T-cell (primary cell): ENCODE measurements at places on chromosomes 13 and 19. TPM values are rescaled to one million over a fixed set of nuclear protein-coding genes. Genes with fewer than 3 reads are reported as not detected.

Gene FXYD1
- total RNA-seq, result 5.0 TPM

Gene RNF17
- not detected for total RNA-seq

Gene LGALS4
- total RNA-seq, result 3.8 TPM

Gene ELSPBP1
- total RNA-seq, result not detected

Gene RGCC
- total RNA-seq, result 151 TPM

Gene TPRX1
- not detected for total RNA-seq

Gene IL12RB1
- total RNA-seq, result 39.3 TPM

Gene FUT2
- total RNA-seq, result not detected

Gene CNMD
- not detected for total RNA-seq

Gene PCDH9
- 1.3 TPM for total RNA-seq

DNA sequence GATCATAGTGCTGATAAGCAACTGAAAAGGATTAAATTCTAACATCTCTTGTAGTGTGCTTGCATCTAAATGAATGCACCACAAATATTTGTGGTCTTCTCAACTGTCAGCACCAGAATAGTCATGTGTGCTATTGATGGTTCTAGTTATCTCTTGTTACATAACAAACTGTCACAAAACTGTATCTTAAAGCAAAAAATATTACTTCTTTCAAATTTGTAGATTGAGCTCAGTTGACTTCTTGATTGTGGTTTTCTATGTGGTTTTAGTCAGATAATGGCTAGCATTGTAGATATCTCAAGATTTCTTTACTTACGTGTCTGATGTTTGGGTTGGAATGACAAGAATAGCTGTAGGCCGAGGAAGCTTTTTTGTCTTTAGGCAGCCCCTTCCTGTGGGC is 431.3 kb downstream of the SLITRK6 start:
- no peak for DNase-seq

DNA sequence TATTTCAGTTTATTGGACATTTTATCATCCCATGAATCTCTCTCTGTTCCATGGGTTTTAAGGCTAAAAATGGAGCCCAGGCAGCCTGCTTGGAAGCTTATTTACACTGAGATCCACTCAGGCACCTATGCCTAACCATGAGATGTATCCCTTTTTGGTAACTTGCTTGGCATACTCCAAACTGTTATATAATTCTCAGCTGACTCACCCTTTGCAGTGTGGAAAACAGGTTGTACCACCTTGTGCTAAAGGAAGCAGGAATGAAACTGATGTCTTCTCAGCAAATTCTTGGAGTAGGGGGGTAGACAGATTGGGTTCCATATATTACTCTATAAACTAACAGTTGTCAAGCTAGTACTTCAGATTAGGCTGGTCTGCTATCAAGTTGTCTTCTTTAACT is 483.6 kb downstream of the KLF5 start:
- DNase-seq, result no peak

- no peak for DNase-seq
These were observed 131.5 kb upstream of the GJB6 start for GRCh38 chr13:20363603-20364002.

DNA sequence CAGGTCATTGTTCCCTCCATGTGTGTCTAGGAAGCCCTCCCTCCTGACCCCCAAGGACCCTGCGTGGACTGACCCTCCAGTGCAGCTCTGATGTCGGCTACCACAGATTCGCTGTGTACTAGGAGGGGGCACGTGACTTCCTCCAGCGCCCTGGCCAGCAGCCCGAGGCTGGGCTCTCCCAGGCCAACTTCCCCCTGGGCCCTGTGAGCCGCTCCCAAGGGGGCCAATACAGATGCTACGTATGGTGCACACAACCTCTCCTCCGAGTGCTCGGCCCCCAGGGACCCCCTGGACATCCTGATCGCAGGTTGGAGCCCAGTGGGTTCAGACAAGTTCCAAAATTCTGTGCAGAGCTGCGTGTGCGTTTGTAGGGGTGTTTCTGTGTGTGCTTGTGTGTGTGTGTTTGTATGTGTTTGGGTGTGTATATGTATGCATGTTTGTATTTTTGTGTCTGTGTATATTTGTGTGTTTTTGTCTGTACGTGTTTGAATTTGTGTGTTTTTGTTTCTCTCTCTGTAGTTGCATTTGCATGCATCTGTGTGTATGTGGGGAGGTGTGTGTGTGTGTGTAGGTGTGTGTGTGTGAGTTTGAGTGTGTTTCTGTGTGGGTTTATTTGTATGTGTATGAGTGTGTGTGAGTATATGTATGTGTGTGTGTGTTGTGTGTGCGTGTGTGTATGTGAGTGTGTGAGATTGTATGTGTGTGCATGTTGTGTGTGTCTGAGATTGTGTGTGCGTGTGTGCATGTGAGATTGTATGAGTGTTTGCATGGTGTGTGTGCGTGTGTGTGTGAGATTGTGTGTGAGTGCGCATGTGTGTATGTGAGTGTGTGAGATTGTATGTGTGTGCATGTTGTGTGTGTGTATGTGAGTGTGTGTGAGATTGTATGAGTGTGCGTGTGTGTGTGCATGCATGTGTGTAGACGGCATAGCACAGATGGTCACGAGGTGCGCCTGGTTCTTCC is 21.4 kb upstream of the LILRA2 start:
- no peak for DNase-seq

GRCh38 chr19:45107621-45108150 is 14.7 kb downstream of the PPP1R37 start:
- DNase-seq, result no peak

GRCh38 chr13:34765446-34766180 is 176.5 kb upstream of the NBEA start:
- DNase-seq, result no peak

DNA sequence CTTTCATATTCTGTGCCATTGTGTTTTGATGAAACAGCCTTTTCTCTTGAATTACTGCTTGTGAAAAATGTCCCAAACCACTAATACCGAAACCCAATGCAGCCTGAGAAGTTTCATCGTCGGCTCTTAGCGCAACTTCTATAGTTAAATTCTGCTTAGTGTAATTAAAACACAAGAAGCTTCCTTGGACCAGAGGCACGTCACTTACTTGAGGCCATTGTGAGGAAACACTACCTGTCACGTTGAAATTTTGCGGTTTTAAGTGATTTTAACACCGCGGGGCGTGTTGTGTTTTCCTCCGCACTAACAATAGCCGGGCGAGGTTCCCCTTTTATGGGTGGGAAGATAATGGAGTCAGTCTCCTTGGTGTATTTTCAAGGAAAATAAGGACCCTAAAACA is 70.9 kb downstream of the GGACT start:
- peak; percentile 13 for DNase-seq

DNA sequence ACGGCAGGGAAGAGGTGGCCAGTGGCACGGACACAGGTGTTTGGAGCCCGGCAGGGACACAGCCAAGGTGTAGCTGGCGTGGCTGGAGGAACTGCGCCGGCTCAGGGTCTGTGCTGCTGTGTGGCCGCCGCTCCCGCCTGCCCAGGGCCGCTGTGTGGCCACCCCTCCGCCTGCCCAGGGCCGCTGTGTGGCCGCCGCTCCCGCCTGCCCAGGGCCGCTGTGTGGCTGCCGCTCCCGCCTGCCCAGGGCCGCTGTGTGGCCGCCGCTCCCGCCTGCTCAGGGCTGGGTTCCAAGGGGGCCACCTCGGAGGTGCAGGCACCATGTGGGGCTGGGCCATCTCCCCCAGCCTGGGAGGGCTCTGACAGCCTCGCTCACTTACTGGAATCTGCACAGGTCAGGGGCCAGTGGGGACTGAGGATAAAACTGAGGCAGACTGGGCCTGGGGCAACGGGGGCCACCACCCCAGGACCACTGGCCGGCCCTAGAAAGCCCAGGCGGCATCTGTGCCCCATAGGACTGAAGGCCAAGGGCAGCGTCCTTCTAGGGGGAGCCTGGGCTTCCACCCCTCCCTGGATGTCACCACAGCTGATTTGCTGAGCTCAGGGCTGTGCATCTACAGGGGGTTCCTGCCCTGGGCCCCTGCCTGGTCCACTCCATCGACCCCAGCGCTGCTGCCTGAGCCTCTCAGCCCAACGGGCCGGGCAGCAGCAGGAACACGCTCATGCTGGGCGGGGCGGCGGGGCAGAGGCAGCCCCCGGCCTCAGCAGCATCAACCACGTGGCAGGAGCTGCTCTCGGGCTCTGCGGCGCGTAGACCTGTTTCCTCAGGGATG is 21.5 kb downstream of the C13orf46 start:
- DNase-seq, result no peak

GRCh38 chr13:39484506-39485313 is 118.3 kb downstream of the LHFPL6 start:
- no peak for DNase-seq

- no peak for DNase-seq
These were observed 23.6 kb downstream of the CYP2B6 start for GRCh38 chr19:41014643-41015042.

DNA sequence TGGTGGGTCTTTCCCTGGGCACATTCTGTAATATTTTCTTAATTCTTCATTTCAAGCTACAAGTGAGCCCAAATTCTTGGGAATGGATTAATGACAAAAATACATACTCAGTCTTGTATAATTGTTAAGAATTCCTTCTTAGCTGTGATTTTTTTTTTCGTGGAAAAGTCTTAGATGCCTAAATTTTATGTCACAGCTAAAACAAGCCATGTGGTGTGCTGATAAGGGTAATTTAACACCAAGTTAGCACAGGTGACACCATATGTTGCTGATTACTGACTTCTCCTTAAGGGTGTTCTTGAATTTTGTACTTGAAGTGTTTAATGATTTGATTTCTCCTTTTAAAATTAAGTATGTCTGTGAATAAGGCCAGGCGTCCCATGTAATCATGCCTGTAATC is 29.3 kb downstream of the WDFY2 start:
- DNase-seq, result no peak

- no peak for DNase-seq
These were observed 45.6 kb downstream of the TM9SF2 start for GRCh38 chr13:99546878-99547277.

GRCh38 chr19:21098291-21098690 is 16.3 kb downstream of the ZNF714 start:
- DNase-seq, result no peak

DNA sequence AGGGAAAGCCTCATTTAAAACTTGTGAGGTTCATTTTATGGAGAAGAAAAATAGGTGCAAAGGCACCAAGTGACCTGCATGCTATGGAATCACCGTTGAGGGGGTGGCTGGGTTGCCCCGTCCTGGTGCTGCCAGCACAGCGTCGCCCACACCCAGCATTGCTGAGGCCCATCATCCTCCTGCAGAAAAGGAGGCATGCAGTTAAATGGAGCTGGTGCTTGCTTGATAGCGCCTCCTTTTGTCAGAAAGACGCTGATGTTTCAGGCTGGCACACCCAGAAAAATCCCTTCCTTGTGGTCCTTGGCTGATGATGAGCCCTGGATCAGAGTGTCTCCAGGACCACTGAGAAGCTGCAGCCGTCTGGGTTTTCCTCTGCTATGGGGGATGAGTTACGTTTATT is 36.9 kb downstream of the DHRS12 start:
- no peak for DNase-seq

DNA sequence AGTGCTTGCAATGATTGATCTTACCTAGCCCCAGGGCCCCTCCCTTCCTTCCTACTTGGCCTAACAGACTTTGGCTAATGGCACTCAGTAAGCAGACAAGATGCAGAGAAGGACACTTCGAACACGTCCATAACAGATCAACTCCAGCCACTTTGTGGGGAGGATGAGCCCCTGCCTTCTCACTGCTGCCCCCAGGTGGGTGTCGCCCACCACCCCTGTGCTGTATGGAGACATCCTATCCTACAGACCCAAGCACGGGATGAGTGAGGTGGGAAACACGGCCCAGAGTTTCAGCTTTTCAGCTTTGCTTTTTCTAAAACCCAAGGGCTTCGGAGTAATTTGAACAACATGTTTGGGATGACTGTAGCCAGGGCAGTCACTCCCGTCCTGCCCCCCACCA is 5.5 kb downstream of the SLC7A1 start:
- DNase-seq, result no peak

GRCh38 chr13:30660796-30661195 is 43.1 kb downstream of the USPL1 start:
- DNase-seq, result no peak

GRCh38 chr13:50228527-50228926 is 213.3 kb downstream of the KCNRG start:
- DNase-seq, result no peak
